ENCODE measurements at places on chromosomes 2 and 18.

DNA sequence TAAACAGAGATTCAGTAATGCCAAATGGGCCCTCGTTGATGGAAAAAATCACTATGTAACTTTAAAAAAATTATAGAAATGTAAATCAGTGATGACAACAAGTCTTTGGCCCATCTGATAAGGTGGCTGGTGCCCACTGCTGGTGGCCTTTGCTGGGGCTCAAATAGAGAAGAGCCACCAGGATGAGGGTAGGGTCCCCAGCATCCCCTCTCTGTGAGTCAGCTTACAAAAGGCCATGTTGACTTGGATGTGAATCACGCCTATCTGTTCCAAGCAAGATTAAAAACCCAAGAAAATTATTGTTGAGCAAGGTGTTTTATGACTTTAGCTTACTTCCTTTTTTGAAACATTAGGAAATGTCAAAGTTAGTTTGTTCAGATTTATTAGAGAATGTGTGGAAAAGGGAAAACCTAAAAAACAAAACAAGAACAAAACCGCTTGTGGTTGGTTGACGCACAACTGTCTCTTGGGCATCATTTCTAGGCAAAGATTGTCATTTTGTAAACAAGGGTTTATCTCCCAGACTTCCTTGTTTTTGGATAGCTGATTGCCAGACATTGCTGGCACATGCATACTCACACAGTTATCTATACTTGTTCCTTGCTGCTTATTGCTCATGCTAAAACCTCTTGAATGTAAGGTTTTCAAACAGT, 53.7 kb upstream of the ZNF396 start:
- no peak for DNase-seq

DNA sequence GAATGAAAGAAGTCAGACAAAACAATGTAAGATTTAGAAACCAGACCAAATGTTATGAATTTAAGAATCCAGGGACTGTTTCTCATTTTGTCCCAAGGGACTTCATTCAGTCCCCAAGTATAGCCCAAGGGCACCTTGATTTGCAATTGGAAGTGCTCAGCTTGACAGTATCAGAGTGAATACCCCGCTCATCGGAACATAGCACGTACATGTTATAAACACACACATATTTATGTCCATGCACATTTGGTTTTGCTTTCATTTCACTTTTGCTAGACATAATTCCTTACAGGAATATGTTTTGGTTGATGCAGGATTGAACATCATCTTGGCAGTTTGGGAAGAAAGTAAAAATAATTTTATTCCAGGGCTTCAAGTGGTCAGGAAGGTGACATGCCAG, 100.2 kb downstream of the PID1 start:
- no peak for DNase-seq

- no peak for DNase-seq
These were observed 95.6 kb downstream of the GALNT3 start for GRCh38 chr2:165698444-165698884.

- no peak for DNase-seq
These were observed 375.3 kb upstream of the KLHL29 start for GRCh38 chr2:23009545-23010149.

- no peak for DNase-seq
These were observed 416.8 kb upstream of the MYT1L start for GRCh38 chr2:2747797-2748301.

DNA sequence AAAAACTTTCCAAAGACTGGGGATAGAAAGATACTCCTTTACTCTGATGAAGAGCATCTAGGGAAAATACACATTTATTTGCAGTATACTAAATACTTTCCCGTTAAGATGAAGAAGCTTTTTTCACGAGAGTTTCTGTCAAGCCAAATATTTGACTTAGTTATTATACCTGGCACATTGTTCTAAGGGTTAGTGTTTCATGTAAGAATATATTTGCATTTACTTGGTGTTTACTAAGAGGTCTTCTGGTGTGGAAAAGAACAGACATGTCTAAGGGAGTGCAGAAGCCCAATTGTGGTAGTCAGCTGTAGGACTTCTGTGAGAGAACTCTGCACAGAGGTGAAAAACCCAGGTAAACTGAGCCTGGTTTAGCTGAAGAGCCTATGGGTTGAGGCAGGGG, 457.6 kb upstream of the SOX11 start:
- DNase-seq = no peak
